Kidney (tissue), 22 donors: ENCODE measurements at places on chromosomes 7 and 10. TPM values are rescaled to one million over a fixed set of nuclear protein-coding genes. Genes with fewer than 3 reads are reported as not detected.

Gene SP8
- not detected for total RNA-seq

Gene MKRN1
- total RNA-seq: 106 TPM

DNA sequence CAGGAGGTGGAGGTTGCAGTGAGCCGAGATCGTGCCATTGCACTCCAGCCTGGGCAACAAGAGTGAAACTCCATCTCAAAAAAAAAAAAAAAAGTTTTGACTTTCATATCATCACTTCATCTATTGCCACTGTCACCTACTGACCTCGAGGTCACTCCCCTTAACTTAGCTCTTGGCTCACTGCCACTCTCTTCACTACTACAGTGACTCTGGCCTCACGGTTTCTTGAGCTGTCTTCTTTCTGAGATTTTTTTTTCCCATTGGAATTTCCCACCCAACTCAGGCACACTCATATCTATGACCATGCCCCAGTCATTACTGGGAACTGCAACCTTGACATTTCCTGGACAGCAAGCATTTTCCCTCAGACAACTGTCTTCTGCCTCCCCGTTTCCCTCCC lies 42.6 kb upstream of the C7orf33 start:
- no peaks in the 10 kb centered on the region for H3K27me3 ChIP-seq
- DNase-seq: no peak
- H3K27ac ChIP-seq: no peak overlapping the region
- H3K36me3 ChIP-seq: no peaks in the 10 kb centered on the region

DNA sequence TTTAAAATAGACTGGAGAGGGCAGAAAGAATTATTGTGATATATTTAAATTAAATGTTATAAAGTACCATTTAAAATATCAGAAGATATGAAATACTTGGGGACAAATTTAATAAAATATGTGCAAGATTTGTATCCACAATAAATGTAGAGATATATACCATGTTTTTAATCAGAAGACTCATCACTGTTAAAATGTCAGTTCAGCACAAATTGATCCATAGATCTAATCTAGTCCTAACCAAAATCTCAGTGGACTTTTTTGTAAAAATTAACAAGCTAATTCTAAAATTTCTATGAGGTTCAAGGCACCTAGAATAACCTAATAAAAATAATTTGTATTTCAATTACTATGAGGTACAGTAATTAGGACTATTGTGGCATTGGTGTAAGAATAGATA lies 96.4 kb downstream of the CTNNA3 start:
- DNase-seq: no peak
- no peak overlapping the region for H3K4me3 ChIP-seq
- H3K36me3 ChIP-seq: no peaks in the 10 kb centered on the region
- H3K27me3 ChIP-seq: no peaks in the 10 kb centered on the region

GRCh38 chr7:123792547-123792946 lies 43.7 kb upstream of the WASL start:
- H3K27me3 ChIP-seq: no peaks in the 10 kb centered on the region
- no peak for DNase-seq
- H3K27ac ChIP-seq: no peak overlapping the region
- H3K4me1 ChIP-seq: no peaks in the 10 kb centered on the region
- H3K36me3 ChIP-seq: no peaks in the 10 kb centered on the region

DNA sequence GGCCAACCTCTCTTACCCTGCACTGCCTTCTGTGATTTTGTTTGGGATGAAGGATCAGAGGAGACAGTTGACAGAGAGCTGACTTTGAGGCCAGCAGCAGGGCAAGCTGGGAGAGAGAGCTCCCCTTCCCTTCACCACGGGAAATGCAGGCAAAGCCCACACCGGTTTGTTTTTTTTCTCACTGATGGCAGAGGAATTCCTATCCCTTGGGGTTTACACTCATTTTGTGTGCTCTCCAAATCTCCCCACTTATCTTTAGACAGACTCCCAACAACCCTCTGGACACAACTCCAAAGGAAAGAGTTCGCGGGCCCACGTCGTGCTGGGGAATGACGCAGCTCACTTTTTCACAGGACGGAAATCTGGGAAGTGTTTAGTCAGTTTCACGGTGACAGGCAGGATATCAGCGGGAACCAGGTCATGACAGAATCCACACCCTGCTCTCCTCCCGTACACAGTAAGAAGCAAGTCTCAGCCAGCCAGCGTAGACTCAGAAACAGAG lies 68.3 kb upstream of the FAM171A1 start:
- H3K27me3 ChIP-seq: no peaks in the 10 kb centered on the region

- no peaks in the 10 kb centered on the region for H3K27me3 ChIP-seq
- H3K4me3 ChIP-seq: no peak overlapping the region
- H3K4me1 ChIP-seq: no peaks in the 10 kb centered on the region
- H3K36me3 ChIP-seq: peaks cover 14% of the 10 kb centered on the region
- no peak for DNase-seq
Measured at GRCh38 chr7:157378390-157378789, 41.6 kb downstream of the DNAJB6 start.

GRCh38 chr7:4198301-4198700 lies 483.8 kb upstream of the FOXK1 start:
- H3K4me3 ChIP-seq: no peak overlapping the region
- no peaks in the 10 kb centered on the region for H3K27me3 ChIP-seq
- no peaks in the 10 kb centered on the region for H3K36me3 ChIP-seq
- DNase-seq: no peak

- no peaks in the 10 kb centered on the region for H3K27me3 ChIP-seq
- H3K27ac ChIP-seq: no peak overlapping the region
- no peaks in the 10 kb centered on the region for H3K36me3 ChIP-seq
- H3K4me3 ChIP-seq: no peak overlapping the region
- no peaks in the 10 kb centered on the region for H3K4me1 ChIP-seq
Measured at GRCh38 chr10:109947111-109947920, 24.0 kb upstream of the XPNPEP1 start.

DNA sequence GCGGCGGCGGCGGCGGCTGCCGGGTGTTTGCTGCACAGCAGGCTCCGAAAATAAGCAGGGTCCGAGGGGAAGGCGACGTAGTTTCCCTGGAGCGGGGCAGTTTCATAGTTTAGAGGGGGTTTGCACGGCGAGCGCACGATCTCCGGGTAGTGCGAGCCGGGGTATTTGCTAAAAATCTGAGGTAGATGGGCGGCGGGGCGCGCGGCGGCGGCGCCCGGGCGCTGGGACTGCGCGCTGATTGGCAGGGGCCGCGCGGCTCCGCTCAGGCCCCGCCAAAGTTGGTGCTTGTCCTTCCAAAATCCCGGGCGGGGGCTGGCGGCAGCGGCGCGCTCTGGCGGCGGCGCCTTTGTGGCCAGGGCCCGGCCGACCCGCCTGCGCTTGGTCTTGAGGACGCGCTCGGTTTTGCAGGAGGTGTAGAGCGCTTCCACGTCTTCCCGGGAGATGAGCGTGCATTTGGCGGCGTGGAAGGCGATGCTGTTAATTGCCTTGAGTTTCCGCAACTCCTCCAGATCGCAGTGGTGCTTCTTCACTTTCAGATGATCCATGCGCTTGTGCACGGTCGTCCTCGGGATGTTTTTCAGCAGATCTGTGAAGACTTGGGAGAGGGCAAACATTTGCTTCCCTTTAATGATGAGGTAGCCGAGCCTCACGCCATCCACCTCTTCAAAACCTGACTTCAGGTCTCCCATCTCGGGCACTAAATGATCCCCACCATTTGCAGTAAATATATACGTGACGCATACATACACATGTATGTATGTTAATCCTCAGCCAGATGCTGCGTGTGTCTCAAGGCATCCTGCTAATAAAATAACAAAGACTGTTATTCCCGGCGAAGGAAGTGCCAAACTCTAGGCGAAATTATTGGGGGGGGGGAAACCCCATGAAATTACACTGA lies 8.1 kb downstream of the SKIDA1 start:
- H3K27ac ChIP-seq: peak overlapping the region; percentile 80
- peaks cover 5% of the 10 kb centered on the region for H3K4me1 ChIP-seq
- H3K27me3 ChIP-seq: no peaks in the 10 kb centered on the region

- no peak overlapping the region for H3K27ac ChIP-seq
- H3K27me3 ChIP-seq: no peaks in the 10 kb centered on the region
- no peak for DNase-seq
- H3K4me3 ChIP-seq: no peak overlapping the region
- H3K4me1 ChIP-seq: no peaks in the 10 kb centered on the region
Measured at GRCh38 chr10:11729790-11730315, 12.3 kb upstream of the ECHDC3 start.

GRCh38 chr7:137772316-137772715 lies 74.5 kb downstream of the DGKI start:
- no peak overlapping the region for H3K27ac ChIP-seq
- no peak overlapping the region for H3K4me3 ChIP-seq
- no peaks in the 10 kb centered on the region for H3K36me3 ChIP-seq
- no peak for DNase-seq
